ENCODE measurements at places on chromosomes 11 and 22.
A peak's percentile ranks its signal among the peaks of the same experiment; 100 is the strongest.

DNA sequence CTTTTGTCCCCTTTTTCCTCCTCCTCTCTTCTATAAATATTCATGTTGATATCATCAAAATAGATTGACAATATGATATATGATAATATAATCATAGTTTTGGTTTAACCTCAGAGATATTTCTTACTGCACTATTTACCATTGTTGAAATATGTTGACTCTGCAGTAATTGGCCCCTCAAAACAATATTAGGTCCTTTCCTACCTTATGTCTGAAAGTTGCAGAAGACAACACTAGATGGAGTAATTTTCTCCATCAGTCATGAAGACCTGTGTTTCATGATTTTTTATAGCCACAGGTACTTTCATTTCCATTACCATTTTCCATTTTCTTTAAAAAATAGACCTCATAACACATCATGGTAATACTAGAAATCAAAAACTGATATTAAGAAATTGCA lies 284.4 kb downstream of the LUZP2 start:
- no peak for DNase-seq

- no peak for DNase-seq
Measured at GRCh38 chr11:119778391-119779194, 49.6 kb upstream of the NECTIN1 start.

DNA sequence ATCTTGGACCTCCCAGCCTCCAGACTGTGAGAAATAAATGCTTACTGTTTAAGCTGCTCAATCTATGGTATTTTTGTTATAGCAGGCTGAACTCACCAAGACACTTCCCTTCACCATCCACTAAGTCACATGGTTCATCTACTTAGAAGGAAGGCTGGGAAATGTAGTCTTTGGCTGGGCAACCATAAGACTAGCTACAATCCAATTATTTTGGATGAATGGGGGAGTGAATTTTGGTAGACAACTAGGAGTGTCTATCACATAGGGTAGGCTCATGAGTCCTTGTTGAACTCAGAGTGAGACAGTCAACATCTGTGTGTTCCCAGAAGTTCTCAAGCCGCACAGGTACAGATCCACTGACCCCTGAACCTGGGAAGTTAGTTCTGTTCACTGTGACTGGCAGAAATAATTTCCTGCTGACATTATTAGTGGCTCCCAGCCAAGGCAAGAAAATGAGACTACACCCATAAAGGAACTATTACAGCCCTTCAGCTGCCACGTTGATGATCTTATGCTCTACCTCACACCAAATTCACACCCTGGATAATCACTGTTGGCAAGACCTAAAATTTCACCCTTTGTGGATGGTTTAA lies 3.1 kb upstream of the SLC35C1 start:
- peak; percentile 38 for DNase-seq

- no peak for DNase-seq
Measured at GRCh38 chr11:106193956-106194355, 116.5 kb downstream of the AASDHPPT start.

DNA sequence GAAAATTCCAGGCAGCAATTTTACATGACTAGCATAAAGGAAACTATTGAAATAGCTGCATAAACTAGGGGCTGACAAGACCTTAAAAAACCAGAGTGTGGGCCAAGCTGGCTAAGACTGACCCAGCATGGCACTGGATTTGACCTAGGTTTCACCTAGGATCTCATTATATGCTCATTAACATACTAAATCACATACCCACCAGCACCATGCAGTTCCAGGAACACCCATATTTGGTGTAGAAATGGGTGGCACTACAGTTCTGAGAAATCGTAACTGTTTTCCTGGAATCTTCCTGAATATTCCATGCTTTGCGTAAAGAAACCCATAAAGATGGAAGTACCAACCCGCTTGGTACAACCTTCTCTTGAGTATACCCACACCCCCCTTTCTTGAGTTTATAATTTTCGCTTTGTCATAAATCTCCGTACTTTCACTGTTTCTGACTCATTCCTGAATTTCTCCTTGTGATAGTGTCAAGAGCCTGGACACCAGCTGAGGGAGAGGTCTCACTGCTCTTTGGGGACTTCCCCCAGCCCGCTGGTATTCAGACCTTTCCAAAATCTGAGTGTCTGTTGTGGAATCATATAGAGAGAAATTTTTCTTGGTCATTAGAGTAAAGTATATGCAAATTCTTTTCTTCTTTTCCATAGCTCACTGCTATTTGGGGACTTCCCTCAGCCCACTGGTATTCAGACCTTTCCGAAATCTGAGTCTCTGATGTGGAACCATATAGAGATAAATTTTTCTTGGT lies 55.1 kb downstream of the MTMR3 start:
- DNase-seq: no peak

GRCh38 chr11:73343076-73343873 lies 32.9 kb upstream of the RELT start:
- no peak for DNase-seq

Data from NAMALWA (cell line).